ENCODE measurements at places on chromosomes 2 and 18.

DNA sequence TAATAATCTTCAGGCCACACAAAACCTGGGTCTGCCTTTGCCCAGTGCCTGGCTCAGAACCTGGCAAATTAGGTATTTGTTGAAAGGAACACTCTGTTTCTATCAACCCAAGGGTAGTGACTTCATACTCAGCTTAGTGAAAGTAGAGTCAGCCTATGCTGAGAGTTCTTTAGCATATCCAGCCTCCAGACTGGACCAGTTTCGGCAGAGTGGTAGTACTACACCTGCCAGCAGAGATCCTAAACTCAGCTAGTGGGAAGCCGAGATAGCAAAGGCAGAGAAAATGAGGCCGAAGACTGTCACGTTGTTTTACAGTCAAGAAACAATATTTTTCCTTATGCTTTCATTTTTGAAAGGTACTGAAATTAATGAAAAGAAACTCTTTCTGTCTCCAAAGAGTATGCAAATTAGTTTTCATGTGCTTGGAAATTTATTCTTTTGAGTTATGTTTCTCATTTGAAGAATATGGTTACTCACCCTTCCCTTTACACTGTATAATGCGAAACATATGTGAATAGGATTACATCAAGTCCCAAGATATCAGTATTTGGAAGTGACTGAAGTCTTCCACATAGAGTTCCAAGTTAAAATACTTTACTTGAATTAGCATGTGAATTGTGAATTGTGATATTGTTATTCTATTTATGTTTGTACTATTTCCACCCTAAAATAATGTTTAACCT is 52.2 kb upstream of the UGP2 start:
- DNase-seq: no peak

DNA sequence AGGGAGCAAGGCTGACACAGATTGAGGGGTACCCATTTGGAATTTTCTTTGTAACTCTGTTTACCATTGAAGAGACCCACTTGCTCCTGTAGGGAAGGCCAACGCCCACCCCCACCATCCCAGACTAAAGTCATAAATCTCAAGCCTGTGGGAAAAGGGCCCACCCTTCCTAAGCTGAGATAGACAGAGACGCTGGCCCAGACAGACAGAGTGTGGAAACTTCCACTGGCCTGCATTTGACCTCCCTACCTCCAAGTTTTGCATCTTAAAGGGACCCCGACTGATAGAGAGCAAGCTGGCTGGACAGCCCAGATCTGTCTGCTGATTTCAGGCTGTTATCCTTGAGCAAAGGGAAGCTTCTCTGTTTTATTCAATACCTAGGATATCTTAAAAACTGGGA is 48.2 kb upstream of the SLC14A2 start:
- DNase-seq: no peak

- no peak for DNase-seq
Measured at GRCh38 chr2:234458466-234458865, 38.4 kb downstream of the ARL4C start.

GRCh38 chr2:217672472-217672871 is 330.3 kb downstream of the TNS1 start:
- no peak for DNase-seq

DNA sequence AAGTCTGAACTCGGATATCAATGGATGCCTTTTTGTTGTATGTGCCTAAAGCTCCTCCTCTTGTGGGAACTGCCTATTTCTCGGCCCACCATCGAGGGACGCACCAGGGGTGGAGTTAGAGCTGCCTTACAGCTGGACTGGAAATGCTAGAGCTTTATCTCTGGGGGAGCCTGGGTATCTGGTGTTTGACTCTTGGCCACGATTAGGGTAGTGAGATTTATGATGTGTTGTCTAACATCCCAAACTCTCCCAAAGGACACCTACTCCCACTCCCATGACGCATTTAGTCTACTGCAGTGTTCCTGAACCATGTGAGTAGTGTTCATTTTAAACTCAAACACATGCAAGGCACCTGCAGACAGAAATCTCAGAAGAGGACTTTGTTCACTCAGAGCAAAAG is 594.8 kb downstream of the METTL4 start:
- no peak for DNase-seq

GRCh38 chr2:174654419-174654941 is 56.9 kb upstream of the WIPF1 start:
- no peak for DNase-seq

DNA sequence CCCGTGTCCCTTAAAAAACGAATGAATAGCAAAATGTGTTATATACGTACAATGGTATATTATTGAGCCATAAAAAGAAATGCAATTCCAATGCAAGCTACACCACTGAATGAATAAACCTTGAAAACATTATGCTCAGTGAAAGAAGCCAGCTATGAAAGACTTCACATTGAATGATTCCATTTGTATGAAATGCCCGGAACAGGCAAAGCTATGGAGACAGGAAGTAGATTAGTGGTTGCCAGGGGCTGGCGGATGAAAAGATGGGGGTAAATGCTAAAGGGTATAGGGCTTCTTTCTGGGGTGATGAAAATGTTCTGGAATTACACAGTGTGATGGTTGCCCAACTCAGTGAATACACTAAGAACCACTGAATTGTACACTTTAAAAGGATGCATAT is 113.3 kb downstream of the NOL10 start:
- DNase-seq: no peak

DNA sequence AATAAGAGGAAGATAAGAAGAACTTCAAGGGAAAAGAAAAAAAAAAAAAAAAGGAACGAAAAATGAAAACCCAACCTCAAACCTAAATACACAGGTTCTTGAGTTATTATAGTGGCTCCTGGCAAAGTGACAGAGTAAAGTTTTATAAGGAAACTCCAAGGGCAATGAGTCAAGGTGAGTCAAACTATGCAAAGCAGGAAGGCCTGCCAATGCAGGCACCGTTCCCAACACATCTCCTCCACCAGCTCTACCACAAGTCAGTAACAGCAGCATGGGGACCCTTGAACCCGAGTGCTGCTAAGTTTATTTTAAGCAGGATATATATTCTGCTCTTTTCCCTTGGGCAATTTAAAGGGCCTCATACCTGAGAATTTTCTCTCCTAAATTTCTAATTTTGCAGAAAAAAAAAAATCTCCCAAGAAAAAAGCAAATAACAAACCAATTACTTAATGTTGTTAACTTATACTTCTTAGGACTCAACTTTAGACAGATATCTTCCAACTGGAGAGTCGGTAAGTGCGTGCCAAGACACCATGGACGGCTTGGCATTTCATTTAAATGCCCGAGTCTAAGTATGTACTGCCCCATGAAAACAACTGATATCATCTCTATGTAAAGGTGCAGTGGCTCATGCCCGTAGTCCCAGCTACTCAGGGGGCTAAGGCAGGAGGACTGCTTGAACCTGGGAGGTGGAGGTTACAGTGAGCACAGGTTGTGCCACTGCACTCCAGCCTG is 75.7 kb upstream of the TFCP2L1 start:
- no peak for DNase-seq

- DNase-seq: no peak
Measured at GRCh38 chr18:58354051-58354450, 274.8 kb downstream of the ALPK2 start.

GRCh38 chr2:151619337-151619989 is 114.8 kb downstream of the NEB start:
- no peak for DNase-seq

DNA sequence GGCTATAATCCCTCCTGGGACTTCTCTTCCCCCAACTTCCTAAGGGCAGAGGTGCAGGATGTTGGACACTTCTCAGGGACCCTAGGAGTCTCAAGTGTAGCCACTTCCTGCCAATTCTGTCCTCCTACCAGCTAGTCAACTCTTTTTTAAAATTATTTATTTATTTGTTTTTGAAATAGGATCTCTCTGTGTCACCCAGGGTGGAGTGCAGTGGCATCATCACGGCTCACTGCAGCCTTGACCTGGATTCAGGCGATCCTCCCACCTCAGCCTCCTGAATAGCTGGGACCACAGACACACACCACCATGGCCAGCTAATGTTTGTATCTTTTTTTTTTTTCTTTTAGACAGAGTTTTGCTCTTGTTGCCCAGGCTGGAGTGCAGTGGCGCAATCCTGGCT is 11.5 kb downstream of the SFTPB start:
- no peak for DNase-seq

DNA sequence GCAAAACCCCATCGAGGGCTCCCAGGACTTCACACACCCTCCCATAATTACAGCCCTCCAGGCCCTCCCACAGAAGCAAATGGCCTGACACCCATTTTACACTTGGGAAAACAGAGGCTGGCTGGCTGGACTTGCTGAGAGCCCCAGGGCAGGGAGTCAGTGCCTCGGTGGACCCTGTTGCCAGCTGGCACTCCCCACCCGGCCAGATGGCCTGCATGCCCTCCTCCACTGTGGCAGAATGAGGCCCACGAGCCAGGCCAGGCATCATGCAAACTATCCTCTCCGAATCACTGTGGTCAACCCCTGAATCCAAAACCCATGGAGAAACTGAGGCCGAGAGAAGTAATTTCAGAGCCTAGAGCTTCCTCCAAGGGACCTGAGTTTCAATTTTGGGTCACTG is 129.7 kb downstream of the SMAD2 start:
- no peak for DNase-seq

Measured in amygdala (tissue), 56 donors.